Neural crest cell (in vitro differentiated cells): ENCODE measurements at places on chromosomes 11 and 22. TPM values are rescaled to one million over a fixed set of nuclear protein-coding genes. Genes with fewer than 3 reads are reported as not detected.

- H3K36me3 ChIP-seq = no peaks in the 10 kb centered on the region
- H3K27ac ChIP-seq = no peak overlapping the region
- DNase-seq = no peak
- no peaks in the 10 kb centered on the region for H3K4me1 ChIP-seq
- peaks cover 10% of the 10 kb centered on the region for H3K27me3 ChIP-seq
Measured at GRCh38 chr11:17564687-17565042, 17.6 kb downstream of the OTOG start.

- peaks cover 24% of the 10 kb centered on the region for H3K36me3 ChIP-seq
- no peak overlapping the region for H3K27ac ChIP-seq
- no peaks in the 10 kb centered on the region for H3K27me3 ChIP-seq
- peak overlapping the region; percentile 48 for H3K4me3 ChIP-seq
- DNase-seq = no peak
Measured at GRCh38 chr11:62889484-62890437, 9.1 kb downstream of the SLC3A2 start.

DNA sequence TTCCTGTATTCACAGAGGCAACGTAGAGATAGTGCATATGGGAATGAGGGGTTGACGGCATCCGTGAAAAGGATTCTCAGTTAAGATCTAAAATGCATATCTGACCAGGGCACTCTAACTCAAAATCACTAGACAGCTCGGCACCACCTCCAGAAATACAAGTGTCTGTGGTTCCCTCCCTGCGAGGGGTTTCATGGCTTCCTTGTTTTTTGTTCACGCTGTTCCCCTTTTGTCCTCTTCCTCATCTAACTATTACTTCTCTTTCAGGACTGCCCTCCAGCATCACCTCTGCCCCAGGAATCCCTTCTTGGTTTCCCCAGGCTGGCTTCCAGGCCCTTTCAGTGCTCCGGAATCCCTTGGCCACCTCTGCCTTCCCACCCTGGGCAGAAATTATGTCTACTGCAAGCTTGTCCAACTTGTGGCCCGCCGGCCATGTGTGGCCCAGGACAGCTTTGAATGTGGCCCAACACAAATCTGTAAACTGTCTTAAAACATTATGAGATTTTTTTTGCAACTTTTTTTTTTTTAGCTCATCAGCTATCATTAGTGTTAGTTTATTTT lies 159.9 kb downstream of the FBXO7 start:
- no peak overlapping the region for H3K4me3 ChIP-seq
- no peak for DNase-seq
- no peak overlapping the region for H3K27ac ChIP-seq
- peaks cover 5% of the 10 kb centered on the region for H3K4me1 ChIP-seq
- no peaks in the 10 kb centered on the region for H3K36me3 ChIP-seq
- no peaks in the 10 kb centered on the region for H3K27me3 ChIP-seq

DNA sequence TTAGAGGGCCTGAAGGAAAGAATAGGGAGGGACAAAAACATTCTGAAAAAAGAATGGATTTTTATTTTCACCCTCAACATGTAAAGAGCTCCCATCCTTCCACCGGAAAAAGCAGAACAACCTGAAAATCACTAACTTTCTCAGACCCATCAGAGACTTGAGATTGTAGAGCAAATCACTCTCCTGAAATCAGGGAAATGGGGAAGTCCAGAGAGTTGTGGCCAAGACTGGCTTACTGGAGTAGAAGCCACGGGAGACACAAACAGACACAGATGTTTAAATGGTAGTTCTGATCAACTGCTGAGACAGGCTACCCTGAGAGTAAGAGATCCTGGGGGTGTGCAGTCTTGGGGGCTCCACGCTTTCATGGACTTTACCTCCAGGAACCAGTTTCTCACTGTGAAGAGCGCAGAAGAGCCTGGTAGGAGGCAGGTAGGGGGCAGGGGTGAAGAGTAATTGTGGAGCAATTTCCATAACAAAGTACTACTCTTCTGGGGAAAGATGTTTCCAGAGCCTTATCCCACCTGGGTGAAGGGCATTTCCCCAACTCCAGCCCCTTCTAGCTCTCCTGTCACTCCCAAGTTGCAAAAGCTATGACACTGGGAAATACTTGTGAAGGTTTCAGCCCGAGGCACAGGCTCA lies 47.1 kb downstream of the ASCL2 start:
- H3K4me1 ChIP-seq = no peaks in the 10 kb centered on the region
- H3K27me3 ChIP-seq = peaks cover 18% of the 10 kb centered on the region
- H3K36me3 ChIP-seq = peaks cover 3% of the 10 kb centered on the region
- no peak overlapping the region for H3K4me3 ChIP-seq
- no peak for DNase-seq

Gene MEI1
- 0.16 and 0.48 TPM in 2 replicates for total RNA-seq

Gene MN1
- total RNA-seq = 19.0 TPM in 2 replicates

Gene OR51E2
- not detected in 2 replicates for total RNA-seq
